ENCODE measurements at places on chromosomes 3 and 15.

- DNase-seq = no peak
Measured at GRCh38 chr3:147554332-147554731, 145.2 kb downstream of the ZIC1 start.

DNA sequence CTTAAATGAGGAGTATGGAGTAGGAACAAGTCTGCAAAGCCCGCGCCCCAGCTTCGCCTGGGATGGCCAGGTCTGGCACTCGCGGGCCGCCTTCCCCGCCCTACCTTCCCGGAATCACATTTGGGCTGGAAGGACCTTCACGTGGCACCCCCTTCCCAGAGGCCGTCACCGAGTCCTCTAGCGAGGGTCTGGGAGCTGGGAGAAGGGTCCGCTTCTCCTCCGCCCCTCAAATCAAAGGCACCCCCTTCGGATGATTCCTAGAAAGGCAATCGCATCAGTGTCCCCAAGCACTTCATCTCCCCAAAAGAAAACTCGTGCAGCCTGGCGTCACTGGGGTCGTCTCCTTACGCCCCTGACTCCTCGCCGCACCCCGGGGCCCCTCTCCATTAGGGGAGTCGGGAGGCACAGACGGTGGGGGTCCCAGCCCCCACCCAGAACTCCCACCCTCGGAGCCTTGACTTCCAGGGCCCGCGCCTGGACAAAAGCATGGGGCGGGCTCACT lies 380 bp downstream of the MYLK start:
- no peak for DNase-seq

GRCh38 chr3:67381667-67382272 lies 272.6 kb downstream of the SUCLG2 start:
- peak; percentile 40 for DNase-seq

- no peak for DNase-seq
Measured at GRCh38 chr15:47652328-47652727, 65.0 kb upstream of the SEMA6D start.

DNA sequence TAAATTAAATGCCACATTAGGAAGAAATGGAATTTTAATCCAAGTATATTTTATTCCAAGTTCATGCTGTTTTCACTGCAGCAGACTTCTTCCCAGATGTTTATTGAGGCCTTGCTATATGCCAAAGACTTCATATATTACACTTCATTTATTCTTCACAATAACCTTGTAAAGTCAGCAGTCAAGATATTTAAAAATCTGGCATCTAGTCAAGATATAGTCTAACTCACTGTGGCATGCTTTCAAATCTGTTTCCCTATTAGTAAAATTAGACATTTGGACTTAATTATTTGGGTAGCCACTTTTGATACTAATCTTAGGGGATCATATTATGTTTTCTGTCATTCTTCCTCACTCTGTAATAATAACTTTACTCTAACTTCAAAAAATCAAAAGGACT lies 81.5 kb upstream of the VGLL3 start:
- DNase-seq = no peak

- DNase-seq = no peak
Measured at GRCh38 chr15:78016860-78017259, 60.7 kb downstream of the TBC1D2B start.

GRCh38 chr3:156790156-156790555 lies 36.0 kb upstream of the LEKR1 start:
- no peak for DNase-seq

- peak; percentile 41 for DNase-seq
Measured at GRCh38 chr3:127254730-127255129, 33.1 kb downstream of the PRR20G start.

DNA sequence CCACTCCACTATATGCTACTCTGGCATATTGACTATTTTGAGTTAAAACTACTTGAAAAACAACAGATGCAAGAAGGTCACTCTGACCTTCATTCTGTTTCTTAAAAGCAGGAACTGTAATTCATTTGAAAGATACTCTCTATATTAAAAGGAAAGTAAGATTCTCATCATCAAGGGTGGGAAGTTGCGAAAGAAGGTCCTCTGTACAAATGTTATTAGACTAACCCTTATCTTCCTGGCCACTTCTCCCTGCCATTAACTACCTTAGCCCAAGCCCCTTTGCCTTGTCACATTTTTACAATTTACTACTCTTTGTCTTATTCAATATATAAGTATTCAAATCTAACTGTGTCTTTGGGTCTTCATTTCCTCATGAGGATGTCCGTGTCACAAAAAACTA lies 16.1 kb downstream of the SIDT1 start:
- no peak for DNase-seq

- DNase-seq = no peak
Measured at GRCh38 chr15:61500523-61500922, 271.4 kb upstream of the RORA start.

DNA sequence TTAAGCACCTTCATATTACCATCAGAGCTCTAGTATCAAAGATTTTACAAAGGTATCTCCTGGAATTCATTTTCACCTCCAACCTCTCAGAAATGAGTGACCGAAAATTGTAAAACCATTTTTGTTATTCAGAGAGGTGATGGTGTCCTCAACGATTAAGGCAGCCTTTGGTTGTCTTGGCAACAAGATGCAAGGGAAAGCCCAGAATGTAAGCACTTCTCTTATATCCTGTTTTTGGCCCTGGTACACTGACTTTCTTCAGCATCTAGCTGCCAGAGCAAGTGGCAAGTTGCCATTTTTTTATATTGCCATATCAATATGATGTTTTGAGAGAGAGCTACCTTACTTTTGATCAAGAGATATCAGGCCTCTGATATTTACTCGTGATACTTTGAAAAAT lies 384.9 kb upstream of the NECTIN3 start:
- no peak for DNase-seq

GRCh38 chr3:40681658-40682055 lies 156.9 kb downstream of the ZNF621 start:
- no peak for DNase-seq

GRCh38 chr3:41418961-41419691 lies 219.8 kb downstream of the CTNNB1 start:
- DNase-seq = peak; percentile 32

- no peak for DNase-seq
Measured at GRCh38 chr3:23550402-23550801, 255.4 kb upstream of the UBE2E1 start.

- peak; percentile 25 for DNase-seq
Measured at GRCh38 chr3:182979674-182980191, 605 bp downstream of the DCUN1D1 start.

DNA sequence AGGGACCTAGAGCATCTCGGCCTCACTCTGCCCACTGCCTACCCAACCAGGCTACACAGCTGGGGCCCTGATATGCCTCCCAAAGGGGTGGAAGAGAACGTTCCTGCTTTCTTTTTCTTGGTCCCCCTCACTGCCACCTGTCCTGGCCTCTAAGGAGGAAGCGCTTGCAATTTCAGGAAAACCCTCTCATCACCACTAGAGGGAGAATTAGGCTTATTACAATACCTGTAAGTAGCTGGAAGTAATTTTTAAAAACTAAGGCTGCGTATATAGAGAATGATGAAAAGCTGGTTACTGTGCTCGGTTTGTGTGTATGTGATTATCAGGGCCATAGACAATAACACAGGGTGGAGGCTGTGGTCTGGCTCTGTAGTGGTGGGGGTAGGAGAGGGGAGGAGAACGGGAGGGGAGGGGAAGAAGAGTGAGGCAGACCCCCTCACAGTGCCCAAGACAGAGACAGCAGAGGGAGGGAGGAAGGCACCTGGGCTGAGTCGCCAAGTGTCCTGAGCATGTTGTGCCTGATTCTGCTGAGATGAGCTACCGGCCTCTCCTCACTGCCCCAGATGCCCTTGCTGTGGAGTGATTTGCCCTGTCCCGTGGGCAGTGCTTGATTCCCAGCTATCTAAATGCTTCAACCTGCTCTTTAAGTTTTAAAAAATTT lies 3.3 kb downstream of the GABRG3 start:
- no peak for DNase-seq

GRCh38 chr15:74884428-74885223 lies 5.2 kb upstream of the MPI start:
- DNase-seq = no peak

DNA sequence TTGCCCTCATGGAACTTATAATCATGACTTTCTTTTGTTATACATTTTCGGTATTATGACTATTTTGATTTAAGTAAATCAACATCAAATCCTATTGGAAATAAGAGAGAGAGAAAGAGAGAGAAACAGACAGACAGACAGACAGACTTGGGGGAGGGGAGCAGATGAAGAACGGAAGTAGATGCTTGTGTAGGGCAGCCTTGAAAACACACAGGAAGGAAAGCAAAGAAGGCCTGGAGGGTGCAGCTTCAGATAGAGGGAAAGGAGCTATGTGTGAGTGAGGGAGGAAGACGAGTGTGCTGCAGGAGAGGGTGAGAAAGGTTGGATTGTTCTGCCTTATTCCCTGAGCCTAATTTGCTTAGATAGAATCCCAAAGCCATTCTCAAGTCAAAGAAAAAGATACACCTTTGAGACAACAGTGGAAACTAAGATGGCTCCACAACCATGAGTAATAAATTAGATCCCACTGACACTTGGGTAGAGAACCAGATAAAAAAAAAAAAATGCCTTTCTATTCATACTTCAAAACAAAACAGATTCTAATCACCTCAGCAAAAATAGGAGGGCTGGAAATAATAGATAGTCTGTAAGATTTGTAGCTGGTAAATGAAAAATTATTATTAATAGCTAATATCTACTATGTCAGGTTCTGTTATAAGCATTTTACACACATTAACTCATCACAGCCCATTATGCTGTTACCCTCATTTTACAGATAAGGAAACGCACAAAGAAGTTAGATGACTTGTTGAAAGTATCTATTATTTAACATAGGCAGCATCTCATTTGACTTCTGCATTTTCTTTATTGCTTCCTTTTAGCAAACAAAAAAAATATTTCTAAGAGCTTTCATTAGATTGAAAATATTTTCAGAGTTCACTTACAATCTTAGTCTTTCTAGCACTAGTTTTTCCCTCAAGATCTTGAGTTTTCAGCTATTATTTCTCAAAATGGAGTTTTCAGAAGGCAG lies 214.1 kb downstream of the TNIK start:
- DNase-seq = no peak

DNA sequence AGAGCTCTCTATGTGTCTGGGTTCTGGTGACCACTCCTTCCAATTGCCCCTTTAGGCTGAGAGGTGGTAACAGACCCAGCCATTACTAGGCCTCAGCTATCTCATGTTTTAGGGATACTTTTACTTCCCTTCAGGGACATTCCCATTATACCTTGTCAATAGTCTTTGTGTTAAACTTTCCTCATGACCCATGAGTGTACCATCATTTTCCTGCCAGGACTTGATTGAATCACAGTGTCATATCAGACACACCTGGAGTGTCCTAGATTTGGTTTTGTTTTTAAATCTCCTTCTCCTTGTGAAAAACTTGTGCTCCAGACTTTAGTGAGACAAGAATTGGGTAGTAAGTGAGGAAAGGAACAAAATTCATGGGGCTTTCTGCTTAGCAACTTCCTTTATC lies 136.6 kb downstream of the KCNAB1 start:
- no peak for DNase-seq

- DNase-seq = no peak
Measured at GRCh38 chr3:142846779-142847577, 41.9 kb downstream of the PCOLCE2 start.

DNA sequence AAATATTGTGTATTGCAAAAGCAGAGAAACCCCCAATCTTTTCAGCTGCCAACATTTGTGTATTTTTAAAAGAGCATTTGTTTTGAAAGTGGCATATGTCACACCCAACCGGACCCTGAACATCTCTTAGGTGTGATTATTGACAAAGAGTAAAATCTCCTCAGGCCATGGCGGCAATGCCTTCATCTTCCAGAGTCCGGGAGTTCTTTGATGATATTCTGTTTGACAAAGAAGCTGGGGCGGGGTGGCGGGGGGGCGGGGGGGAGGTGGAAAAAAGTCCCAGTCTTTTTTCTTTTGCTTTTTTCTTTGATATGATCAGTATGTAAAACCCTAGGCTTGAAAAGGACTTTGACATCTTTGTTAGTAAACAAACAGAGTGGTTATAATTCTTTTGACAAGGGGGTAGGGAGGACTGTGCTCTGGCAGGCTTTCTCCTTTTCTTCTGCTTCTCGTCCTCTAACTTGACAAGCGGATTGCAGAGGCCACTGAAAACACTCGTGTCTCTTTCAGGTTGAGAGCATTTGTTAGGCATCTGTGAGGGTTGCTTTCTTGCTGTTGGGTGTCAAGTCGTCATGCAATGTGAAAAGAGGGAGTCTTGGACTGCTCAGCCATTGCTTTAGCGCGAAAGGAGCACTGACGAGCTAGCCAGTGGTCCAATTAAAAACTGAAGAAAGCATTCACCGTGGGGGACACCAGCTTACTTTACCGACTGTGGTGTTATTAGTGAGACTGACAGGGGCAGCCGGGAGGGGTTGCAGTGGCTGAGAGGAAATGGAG lies 243.2 kb downstream of the NSUN3 start:
- no peak for DNase-seq

- no peak for DNase-seq
Measured at GRCh38 chr3:54891540-54891897, 36.3 kb downstream of the LRTM1 start.

- DNase-seq = no peak
Measured at GRCh38 chr3:52874160-52874701, 23.1 kb downstream of the STIMATE start.

DNA sequence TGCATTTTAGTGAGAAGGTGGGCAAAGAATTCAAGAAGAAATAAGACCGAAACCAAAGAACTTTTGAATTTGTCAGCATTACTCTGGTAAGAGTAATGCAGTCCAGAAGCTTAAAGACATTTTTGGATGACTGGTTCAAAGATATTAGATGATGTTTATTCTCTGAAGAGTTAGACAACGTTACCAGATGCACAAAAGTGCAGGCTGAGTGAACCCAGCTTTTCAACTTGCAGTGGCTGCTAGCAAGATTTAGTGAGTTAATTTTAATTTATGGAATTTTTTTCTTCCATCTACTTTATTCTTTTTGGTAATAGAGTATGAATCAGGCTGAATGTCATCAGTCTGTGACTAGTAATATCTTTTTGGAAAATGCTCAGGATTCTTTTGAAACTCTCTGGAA lies 267.3 kb upstream of the AZI2 start:
- DNase-seq = no peak

DNA sequence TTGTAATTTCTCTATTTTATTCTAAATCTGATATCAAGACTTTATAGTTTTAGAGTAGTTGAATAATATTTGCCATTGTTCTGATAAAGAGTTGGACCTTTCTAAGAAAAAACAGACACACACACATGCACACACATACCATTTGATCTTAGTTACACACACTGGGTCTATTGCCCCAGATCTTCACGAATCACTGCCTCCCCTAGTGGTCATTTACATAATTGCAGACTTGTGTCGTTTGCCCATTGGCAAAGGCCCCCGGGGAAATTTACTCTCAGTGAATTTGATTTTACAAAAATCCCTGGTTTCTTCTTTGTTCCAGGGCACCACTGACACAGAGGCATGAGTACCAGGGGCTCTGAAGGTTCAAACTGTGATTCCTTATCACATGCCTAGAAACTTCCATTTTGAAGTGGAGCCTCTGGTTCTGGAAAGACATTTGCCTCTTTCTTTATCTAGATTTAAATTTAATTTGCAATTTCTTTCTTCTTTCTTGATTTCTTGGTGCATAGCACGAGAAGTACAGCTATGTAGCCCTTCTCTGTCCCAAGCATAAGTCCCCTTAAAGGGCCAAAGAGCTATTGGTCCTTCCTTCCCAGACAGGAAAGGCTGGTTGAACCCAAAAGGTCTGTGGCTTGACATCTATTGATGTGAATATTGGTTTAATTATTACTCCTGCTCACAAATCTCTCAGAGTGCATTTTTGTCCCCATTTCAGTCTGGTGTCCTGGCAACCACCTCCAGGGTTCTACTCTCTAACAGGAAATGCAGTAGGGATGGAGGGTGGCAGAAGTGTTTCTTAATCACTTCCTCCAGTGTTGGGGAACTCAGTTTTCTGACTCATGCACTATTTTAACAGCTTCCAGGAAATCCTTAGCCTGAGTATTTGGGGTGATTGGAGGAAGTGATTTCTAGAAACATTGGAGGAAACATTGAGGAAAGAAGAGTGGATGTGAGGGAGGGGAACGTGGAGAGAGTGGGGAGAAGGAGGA lies 32.4 kb upstream of the SLC6A11 start:
- DNase-seq = peak; percentile 37

Data from inflammatory macrophage (primary cell).